ENCODE measurements at places on chromosomes 2 and 18. TPM values are rescaled to one million over a fixed set of nuclear protein-coding genes. Genes with fewer than 3 reads are reported as not detected.

NEU4 gene
- total RNA-seq: 0.99 TPM

CHRNG gene
- total RNA-seq: 9.5 TPM

IL36G gene
- not detected for total RNA-seq

CXCR4 gene
- 58.4 TPM for total RNA-seq

GPC1 gene
- 42.0 TPM for total RNA-seq

ZNF892 gene
- 10.2 TPM for total RNA-seq

TEX51 gene
- total RNA-seq: not detected

SLC30A3 gene
- 2.2 TPM for total RNA-seq
